ENCODE measurements at places on chromosomes 4 and X.

DNA sequence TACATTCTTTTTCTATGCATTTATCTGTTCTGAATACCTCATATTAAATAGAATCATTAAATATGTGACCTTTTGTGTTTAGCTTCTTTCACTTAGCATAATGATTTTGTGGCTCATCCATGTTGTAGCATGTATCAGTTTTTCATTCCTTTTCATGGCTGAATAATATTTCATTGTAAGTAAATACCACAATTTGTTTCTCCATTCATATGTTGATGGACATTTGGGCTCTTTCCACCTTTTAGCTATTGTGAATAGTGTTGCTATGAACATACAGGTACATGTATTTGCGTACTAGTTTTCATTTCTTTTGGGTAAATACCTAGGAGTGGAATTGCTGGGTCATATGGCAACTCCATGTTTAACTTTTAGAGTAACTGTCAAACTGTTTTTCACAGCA lies 85.1 kb downstream of the GNL3L start:
- no peak for DNase-seq

DNA sequence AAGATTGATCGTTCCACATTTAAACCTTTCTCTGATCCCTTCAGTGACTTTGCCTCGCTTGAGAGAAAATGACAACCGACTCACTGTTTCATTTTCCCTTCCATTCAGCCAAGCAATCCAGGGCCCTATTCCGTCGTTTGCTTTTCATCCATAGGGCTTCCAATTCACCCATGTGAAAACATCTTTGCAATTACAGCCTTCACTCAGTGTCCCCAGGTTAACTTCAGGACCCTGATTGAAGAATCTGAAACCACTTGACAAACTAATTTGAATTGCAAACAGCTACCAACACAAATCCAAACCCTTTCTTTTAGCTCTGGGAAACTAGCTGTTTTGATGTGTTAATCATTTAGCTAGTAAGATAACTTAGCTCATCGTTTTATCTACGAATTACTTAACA lies 120.2 kb upstream of the FAM9C start:
- no peak for DNase-seq

GRCh38 chr4:1011022-1011665 lies at the start of gene FGFRL1:
TSS of gene FGFRL1 (plus strand) at chr4:1011626. CDS start at chr4:1012486, 860 bp downstream.
- peak; percentile 77 for DNase-seq

DNA sequence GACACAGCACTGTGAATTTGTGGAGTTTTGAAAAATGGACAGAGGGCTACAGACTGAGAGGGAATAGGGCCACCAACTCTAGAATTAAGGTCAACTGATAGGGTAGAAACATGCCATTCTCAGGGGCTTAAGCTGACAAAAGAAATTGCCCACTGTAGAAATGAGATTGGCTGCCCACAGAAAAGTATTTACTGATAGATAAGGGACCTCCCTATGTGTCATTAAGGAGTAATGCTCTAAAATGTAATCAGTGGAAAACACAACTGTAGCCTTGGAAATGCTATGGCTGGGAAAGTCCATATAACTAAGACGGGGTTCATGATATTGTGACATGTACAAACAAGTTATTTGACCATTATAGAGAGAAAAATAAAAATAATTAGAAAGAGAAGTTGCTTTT lies 4.6 kb downstream of the RTL9 start:
- DNase-seq: no peak

DNA sequence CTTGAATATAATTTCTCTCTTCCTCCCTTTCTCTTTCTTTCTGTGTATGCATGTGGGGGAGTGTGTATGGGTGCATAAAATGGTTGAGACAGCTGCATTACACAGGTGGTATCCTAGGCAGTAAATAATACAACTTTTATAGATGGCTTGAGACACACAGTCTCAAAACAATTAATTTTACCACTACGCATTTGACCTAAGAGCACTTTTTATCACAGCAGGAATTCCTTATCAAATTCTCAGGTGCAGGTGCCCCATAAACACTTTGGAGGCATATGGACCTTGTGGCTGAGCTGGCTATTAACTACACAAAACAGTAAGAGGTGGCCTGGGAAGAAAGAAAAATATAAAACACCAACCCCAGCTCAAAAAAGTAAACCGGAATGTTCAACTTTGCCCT lies 91.3 kb downstream of the RASGEF1B start:
- no peak for DNase-seq

- DNase-seq: no peak
These were observed 20.3 kb downstream of the EVC start for GRCh38 chr4:5730993-5731990.

DNA sequence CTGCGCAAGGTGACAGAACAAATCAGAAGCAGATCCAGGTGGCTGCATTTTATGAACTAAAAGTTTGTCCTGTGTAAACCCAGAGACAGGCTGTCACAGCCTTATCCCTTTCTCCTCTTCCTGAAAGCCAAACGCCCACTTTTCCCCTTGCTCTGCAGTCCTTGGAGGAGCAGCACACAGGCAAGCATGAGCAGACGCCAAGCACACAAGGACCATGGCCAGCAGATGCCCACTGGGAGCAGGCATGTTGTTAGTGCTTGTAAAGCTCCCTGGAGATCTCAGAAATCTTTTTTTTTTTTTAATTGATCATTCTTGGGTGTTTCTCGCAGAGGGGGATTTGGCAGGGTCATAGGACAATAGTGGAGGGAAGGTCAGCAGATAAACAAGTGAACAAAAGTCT lies 11.5 kb upstream of the HOPX start:
- no peak for DNase-seq

DNA sequence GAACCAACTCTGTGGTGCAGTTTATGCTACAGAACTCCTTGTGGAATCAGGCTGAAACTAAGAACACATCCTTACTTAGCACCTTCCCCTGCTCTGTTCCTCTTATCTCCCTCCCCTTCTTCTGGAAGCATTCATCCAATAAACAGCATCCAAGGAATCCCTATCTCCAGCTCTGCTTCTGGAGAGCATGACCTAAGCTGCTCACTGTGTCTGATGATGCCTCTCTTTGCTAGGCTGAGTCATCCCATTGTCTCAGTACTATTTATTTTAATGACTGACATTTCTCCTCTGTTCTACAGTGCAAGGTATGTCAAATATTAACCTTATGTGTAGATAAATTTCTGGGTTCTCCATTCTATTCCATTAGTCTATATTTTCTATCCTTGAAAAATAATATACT lies 71.2 kb downstream of the BEND2 start:
- DNase-seq: no peak

- DNase-seq: no peak
These were observed 494 bp downstream of the SPOCK3 start for GRCh38 chr4:167233685-167234315.

DNA sequence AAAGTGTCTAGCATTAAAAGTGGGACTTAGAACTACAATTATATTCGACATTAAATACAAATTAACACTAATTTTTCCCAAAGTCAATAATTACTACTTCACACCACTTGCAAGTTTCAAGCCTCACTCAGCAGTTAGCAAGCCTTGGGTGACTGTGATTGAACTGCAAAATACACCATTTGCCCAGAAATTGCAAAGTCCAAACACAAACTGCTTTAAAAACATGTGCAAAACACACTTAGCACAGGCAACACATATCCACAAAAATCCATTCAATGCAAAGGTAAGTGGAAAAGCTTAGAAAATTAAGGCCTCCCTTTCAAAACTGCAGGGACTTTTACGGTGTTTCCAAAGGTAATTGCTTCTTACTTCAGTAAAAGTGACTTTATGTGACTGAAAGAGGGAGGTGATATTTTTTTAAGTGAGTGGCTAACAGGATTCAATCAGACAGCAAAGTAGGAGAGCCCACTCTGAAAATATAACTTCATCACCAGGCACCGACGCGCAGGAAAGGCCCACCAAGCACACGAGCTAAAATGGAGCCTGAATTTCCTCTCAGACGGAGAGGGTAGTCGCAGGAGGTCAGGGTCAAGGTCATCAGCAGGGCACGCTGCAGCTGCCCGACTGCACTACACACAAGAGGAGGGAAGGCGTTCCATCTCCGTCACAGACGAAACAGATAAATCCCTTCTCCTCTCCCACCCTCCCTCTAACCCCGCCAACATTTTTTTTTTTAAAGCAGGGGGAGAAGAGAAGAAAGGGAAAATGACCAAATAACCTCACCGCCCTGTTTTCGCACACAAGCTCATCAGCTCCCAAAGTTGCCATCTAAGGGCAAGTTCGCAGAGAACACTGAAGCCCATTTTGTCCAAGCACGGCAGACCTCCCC lies 3.1 kb downstream of the ZNF827 start:
- no peak for DNase-seq

DNA sequence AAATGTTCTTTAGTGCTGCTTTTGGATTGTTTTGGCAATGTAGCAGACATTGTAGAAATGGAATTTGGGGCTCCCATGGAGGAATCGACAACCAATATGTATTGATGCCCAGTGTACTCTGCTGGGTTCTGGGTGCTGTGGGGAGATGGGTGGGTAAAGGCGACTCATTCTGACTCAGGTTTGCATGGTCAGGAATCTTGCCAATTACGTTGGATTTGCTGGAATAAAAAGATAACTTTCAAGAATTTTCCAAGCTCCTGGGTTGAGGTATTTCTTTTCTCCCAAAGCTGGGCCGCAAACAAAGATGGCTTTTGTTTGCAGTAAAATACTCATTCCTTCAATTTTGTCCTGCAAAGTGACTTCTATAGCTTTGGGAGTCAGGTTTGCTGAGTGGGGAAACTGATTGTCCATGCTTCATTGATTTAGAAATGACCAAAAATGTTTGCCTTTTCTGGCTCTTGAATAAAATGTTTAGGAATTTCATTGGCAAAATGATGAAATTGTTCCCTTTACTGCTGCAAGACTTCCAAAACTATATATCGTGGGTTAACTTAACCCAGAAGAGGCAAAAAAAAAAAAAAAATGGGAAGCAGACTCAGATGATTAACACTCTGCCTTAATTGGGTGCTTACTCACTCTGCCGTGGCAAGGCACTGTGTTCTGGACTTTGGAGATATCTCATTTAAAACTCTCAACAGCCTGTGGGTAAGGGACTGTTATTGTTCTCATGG lies 57.0 kb downstream of the RTL9 start:
- DNase-seq: no peak

DNA sequence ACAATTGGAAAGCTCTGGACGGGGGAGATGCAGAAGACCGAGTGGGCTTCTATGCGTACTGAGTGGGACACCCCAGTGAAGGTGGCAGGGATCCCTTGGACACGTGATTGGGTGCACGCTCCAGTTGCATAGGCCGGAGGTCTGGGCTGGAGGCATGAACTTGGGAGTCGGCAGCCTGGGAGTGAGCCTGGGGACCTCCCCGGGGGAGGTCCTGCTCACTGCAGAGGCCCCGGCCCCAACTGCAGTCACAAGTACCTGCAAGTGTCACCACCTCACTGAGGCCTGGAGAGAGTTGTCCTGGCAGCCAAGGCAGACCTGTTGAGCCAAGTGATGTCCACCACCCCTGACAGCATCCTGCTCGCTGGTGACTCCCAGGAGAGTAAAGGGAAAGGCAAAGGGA lies 49.3 kb upstream of the HMX1 start:
- no peak for DNase-seq

- DNase-seq: no peak
These were observed 1.1 kb downstream of the CFAP299 start for GRCh38 chr4:80336582-80336981.

- DNase-seq: no peak
These were observed 31.7 kb downstream of the USP9X start for GRCh38 chrX:41116948-41117347.

DNA sequence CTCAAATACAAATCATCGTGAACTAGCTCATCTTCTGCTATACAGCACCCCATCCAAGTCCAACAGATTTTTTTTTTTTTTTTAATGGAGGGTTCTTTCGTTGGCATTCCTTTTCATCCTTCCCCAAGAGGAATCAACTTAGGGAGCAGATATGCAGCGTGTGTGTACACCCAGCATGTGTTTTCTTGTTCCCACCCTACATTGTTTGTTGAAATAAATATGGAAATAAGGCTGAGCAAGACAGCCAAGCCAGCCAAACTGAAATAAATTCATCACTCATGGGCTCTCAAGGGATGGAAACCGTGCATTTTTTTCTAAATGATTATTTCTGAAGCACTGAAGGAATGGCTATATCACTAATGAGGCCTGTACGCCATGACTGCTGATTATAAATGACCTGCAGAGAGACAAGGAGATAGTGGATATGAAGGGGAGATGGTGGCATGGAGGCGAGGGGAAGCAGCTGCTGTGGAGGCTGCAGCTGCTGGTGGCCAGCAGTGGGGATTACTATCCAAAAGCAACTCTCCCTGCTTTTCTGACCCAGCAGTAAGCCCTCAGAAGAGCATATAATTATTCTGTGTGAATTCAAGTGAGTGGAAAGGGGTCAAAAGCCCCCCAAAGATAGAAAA lies 173.9 kb downstream of the MGST2 start:
- no peak for DNase-seq

- DNase-seq: no peak
These were observed 7.2 kb downstream of the SYN1 start for GRCh38 chrX:47612418-47612817.

- no peak for DNase-seq
These were observed 624.3 kb upstream of the EPHA5 start for GRCh38 chr4:66294638-66295037.

- DNase-seq: no peak
These were observed 986.4 kb downstream of the NLGN4X start for GRCh38 chrX:5242091-5242790.

GRCh38 chr4:126719852-126720251 lies 912.9 kb upstream of the INTU start:
- no peak for DNase-seq

- DNase-seq: no peak
These were observed 711.9 kb upstream of the FRG1 start for GRCh38 chr4:189228726-189229125.

DNA sequence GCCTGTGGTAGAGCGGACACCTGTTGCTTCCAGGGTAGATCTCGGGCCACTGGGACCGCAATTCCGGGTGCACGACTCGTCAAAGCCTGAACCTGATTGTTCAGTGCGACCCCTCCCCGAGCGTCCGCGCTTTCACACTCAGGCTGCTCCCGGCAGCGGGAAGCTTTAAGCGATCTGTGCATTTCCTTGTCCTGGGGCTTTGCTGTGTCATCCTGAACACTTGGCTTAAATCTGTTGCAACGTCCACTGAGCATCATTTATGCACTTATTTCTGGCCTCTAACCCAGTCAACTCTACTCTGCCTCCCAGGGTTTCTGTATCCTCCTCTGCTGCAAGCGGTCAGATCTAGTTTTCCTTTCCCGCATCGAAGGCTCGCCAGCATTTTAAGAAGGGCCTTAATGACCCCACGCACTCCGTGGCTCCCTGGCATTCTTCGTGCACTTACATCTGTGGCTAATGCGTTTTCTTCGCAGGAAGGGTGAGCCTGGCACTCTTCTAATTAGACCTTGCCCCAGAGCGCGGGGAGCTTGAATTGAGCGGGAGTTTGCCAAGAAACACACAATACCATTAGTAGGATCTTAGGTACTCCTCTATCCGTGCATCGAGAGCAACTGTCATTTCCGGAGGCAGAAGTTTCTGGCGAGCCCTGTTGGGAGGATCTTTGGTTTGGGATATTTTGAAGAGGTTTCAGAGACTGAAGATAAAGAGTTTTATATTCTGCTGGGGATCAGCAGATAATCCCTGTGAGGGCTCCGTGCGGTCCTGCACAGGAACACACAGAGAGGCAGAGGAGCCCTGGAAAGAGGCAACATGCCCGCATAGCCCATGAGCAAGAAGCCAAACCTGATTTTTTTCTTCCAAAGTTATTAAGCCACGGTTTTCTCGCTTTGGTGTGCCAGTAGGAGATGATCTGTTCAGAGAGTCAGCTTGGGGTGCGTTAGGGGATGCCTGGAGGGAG lies 654 bp upstream of the DDIT4L start:
- peak; percentile 22 for DNase-seq

GRCh38 chrX:25737540-25737939 lies 400.6 kb upstream of the MAGEB18 start:
- no peak for DNase-seq
